ENCODE measurements at places on chromosomes 2 and 18.

- no peak for DNase-seq
Measured at GRCh38 chr2:197931661-197932312, 127.4 kb downstream of the PLCL1 start.

- DNase-seq, result no peak
Measured at GRCh38 chr2:107775791-107776190, 50.9 kb upstream of the RGPD4 start.

GRCh38 chr2:31254237-31255203 is 20.6 kb downstream of the EHD3 start:
- no peak for DNase-seq

GRCh38 chr2:86623043-86623493 is 597 bp downstream of the RNF103 start:
- no peak for DNase-seq

DNA sequence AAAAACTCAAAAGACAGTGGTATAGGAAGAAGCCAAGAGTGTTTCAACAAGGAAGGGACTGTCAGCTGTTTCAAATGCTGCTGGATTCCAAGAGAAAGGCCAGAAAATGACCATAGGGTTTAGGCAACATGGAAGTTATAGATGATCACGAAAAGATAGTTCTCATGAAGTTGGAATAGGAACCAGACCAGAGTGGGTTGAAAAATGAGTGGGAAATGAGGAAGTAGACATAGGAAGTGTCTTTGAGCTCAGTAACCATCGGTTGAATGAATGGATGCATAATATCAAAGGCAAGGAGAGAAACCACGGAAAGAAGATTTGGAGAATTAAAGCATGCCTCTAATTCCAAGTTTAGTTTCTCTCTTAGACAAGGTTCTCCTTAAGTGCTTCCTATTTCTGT is 1.3 kb downstream of the NCAPH start:
- DNase-seq, result no peak

DNA sequence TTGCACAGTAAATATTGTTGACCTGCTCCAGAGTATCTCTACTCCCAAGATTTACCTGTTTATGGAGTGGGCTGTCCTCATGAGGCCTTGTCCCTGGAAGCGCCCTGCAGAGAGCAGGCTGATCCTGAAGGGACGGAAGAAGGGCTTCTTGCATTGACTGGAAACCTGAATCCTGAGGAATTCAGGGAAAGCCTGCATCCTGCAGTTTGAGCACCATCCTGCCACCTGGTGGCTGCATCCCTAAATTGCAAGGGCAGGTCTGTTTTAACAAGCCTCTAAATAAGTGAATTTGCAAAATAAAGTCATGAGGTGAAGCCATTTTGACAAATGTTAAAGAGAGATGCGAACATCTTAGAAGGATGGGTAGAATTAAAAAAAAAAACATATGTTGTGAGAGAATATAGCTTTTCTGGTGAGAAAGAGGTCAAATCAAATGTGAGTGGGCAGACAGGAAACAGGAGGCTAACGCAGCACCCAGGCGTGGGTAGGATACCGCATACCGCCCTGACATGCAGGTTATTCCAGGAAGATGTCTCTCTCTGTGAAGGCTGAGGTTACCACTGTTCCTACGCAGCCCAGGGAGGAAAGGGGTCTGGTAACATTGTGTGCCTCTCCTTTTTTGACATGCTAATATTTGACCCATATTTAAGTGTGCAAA is 754.9 kb downstream of the RNF144A start:
- DNase-seq, result peak; percentile 35

DNA sequence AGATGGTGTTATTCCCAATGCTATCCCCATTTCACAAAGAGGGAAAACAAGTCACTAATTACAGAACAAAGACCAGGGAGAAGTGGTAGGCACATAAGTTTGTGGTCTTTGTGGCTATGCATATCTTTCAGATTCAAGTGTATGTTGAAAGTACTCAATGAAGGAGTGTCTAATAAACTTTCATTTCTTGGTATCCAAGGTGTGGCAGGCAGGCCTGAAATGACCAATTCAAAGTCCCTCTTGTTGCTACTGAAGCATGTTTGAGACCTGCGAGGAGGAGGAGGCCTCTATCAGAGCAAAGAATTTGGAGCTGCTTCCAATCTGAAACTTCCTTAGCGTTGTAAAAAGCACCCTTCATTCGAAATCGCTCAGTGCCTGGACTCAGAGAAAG is 60.9 kb upstream of the KLF7 start:
- no peak for DNase-seq

GRCh38 chr2:168149986-168150385 is 97.4 kb downstream of the STK39 start:
- no peak for DNase-seq

DNA sequence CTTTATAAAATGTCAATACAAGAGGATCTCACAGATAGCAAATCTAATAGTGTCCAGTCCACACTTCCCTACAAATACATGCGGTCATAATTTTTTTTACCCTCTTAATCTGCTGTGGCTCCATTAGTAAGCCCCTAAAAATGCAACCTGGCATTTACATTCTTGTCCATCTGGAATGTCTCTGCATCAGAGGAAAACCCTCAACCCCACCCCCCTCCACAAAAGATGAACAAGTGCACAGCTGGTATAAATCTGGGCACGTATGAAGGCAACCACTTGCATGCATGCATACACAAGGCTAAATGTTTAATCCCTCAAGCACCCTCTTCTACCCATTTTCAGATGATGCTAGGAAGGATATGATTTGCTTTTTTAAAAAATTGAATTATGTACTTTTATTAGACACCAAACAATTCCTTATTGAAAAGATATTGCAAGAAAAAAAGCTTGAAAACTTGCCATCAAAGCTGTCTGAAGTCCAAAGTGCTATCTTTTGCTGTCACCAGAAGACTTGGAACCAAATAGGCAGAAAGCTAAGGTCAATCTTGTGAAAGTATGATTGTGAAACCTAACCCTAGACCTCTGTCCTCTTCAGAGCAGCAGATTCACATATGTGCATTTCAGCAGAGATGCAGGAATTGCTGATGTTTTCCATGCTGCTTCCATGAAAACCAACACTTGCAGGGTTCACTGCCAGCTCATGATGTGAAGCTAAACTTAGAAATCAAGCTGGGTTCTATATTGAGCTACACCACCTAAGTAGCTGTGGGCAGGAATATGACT is 39.0 kb downstream of the IRS1 start:
- no peak for DNase-seq

- DNase-seq, result no peak
Measured at GRCh38 chr2:203591642-203592041, 56.5 kb upstream of the RAPH1 start.

GRCh38 chr2:207282916-207283315 is 117.2 kb upstream of the KLF7 start:
- no peak for DNase-seq

DNA sequence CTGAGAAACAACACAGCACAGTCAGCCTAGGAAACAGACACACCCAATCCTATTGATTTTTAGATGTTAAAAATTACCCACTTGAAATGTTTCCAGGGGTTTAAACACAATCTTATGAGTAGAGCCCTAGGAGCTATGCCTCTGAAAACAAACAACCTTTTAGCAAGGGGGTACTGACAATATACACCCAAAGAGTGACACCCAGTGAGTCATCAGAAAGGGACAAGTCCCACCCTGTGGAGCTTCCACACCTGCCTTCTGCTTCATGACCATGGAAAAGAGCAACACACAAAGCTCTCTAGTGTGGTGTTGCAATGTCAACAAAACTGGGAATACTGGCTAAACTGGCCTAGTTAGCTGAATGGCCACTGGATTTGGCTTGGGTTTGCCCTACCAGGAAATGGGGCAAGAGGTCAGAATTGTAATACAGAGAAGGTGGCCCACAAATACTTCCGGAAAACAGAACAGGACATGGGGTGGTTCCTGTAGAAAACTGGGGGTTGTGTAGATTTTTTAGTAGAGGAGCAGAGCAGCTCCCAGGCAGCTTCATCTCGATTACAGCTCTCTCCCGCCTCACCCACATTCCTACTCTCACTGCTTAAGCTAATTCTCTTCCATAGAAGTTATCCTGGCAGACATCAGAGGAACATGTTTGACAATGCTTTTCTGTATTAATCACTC is 98.2 kb downstream of the GAREM1 start:
- DNase-seq, result no peak

DNA sequence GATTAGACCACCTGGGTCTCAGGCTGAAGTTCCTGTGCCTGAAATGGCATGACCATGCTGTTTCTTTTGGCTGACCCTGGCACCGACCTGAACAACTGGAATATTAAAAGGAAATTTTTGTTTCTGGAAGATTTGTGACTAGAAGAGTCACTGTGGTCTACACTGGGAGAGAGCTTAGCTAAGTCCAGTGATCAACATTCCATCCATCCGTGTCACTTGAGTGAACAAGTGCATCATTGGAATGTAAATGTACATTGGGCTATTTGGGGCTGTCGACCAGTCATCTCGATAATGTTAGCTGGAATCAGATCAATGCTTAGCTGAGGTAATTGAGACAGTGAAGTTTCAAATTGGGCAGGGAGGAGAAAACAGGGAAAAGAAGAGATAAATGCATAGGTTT is 95.4 kb upstream of the CCDC85A start:
- DNase-seq, result no peak

DNA sequence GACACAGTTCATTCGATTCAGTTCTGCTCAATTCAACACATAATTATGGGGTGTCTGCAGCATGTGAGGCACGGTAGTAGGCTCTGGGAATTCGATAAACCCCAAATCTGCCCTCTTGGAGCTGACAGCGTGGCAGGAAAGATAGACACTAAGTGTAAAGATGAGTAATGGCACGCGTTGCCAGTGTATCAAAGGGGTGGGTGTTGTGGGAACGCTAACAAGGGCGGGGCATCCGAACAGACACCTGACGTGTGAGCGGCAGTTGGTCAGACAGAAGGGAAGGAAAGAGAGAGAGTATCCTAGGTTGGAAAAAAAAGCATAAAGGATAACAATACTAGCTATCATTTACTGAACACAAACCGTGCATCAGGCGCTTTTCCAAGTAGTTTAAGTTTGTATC is 125.7 kb upstream of the HAAO start:
- DNase-seq, result no peak

DNA sequence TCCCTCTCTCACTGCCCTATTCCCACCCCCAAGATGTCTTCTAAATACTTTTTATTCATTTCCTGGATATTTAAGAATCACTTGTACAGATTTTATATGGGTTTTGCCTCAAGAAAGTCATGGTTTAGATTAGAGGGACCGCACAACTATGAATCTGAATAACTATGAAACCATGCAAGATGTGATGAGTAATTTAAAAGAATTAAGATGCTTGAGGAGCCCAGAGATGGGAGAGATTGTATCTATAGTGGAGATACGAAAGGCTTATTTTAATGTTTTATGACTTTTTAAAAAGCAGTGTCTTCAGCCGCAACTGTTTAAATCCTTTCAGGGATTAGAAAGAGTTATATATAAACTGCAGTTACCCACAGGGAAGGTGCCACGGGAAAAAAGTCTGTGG is 324.1 kb downstream of the LPIN1 start:
- no peak for DNase-seq

DNA sequence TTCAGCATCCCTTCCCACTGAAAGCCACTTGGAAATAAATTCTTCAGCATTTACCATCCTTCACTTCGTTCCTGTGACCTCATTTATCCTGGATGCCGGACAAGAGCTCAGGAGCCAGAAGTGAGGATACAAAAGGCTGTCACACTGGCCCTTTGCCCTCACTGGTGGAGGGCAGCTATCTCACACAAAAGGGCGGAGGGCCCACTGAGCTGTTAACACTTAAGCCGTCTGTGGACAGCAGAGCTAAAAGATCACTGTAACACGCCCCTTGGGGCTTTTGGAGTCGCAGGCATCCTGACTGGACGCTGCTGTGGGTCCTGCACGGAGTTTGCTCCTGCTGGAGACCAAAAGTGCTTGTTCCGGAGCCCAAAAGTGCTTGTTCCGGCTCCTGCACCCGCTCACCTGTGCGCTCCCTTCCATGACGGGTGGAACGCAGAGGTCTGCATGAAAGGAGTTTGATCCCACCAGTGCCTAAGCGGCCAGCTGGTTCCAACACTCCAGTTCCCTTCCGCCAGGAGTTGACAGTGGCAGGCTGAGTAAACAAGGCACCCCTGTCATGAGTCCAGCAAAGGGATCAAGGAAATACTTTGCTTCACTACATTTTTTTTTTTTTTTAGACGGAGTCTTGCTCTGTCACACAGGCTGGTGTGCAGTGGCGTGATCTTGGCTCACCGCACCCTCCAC is 572.0 kb upstream of the LINC00305 start:
- DNase-seq, result no peak

DNA sequence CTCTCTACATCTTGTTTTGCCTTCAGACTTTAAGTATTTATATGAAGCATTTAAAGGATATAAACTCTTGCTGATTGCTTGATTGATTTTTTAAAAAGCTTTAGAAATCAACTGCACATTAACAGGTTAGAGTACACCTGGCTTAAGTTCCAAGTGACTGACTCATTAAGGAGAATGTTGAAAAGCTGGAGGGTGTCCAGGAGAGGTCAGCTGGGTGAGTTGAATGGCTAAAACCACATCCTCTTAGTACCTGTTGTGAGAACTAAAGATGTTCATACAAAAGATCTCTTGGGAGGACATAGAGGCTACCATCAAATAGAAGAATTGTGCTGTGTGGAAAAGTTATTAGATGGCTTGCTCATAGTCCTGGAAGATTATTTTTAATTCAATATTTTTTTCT is 206.8 kb downstream of the TXNL1 start:
- DNase-seq, result no peak

DNA sequence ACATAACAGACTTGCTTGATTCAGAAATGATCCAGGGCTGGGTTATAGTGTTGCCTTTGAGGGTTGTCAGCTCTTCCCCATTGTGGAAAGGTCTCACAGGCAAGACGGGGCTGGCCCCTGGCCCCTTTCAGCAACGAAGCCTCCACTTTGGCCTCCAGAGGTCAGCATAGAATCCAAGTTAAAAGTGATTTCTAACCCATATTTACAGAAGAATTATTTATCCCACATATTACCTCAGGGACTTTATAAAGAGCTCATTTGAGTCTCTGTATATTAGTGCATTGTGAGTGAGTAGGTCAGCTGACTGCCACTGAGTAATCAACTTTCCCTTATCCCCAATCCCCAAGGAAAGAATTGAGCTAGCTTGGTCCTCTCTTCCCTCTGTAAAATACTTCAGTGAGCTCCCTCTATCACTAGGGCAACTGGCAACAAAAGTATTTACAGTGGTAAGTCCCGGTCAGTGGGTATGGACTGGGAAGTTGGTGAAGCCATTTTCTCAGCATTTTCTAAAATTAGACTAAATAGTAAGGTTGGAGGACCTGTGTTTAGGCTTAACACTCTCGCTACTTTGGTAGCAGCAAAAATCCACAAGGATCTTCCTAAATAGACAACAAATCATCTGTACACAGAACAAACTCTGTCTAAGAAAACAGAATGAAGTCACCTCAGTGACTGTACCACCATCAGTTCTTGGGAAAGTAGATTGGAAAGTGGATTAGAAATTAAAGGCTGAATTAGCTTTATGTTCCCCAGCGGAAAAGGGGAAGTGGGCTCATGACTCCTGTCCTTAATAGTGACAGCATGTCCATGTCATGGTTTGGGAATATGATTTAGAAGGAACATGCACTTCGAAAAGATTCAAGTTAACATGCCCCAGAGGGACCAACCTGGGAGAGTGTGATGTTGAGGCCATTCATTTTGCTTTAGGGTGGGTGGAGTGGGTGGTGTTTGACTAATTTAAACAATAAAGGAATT is 171.0 kb upstream of the SIX3 start:
- DNase-seq, result no peak

Measured in activated naive CD4-positive, alpha-beta T cell treated with anti-CD3 and anti-CD28 coated beads, Interleukin-2, amount 50 U/mL, for 72 hours (primary cell).